ENCODE measurements at places on chromosomes 11 and 22. TPM values are rescaled to one million over a fixed set of nuclear protein-coding genes. Genes with fewer than 3 reads are reported as not detected.
A peak's percentile ranks its signal among the peaks of the same experiment; 100 is the strongest.

DNA sequence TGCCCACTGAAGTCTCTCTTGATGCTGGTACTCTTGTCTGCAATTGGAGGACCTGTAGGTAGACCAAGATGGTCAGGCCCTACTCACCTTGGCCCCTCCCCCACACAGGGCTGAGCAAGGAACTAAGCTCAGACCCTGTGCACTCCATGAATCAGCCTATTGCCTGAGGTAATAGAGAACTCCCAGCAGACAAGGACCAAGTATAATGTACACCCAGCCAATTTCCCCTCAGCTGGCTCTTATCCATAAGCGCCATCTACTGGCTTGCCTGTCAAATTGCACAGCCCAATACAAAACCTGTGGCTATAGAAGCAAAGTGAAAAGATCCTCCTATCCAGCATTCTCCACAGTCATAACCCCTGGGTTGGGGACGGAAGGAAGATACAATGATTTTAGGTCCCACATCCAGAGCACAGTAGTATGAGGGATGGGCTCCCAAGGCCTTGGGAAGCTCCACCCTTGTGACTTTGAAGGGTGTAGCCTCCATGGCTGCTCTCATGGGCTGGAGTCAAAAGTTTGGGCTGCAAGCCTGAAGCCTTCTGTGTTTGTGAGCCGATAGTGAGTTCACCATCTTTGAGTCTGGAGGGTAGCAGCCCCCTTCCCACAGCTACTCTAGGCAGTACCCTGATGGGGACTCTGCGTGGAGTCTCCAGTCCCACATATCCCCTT, 56.0 kb downstream of the GLYATL2 start:
- DNase-seq = peak; percentile 40

DNA sequence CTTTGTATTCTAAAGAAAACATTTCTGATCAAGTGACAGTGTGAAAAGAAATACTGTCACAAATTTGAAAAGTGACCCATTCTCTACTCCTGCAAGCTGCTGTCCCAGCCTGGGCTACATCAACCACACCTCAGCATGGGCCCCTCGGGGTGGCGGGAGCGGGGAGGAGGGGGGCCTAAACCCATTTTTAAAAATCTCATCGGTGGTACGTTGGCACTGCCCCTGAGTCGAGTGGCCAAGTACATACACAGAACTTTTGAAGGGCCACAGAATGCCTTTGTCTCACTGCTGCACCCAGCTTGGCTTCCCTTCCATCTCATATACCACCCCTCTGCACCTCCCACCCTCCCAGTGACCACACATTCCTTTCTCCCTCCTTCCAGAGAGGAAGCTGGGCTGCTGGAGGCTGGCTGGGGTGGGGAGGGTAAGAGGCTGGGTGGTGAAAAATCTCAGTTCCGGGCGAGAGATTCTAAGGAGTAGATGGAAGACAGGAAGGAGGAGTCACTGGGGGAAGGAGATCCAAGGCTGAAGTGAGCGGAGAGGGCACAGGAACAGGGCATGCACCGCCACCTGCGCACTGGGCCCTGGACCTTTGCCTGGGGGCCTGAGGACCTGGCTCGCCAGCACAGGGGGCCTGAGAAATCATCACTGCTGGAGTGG, 21.1 kb downstream of the FXYD6 start:
- DNase-seq = no peak

GRCh38 chr11:132670921-132671675, 861.2 kb downstream of the OPCML start:
- no peak for DNase-seq

DNA sequence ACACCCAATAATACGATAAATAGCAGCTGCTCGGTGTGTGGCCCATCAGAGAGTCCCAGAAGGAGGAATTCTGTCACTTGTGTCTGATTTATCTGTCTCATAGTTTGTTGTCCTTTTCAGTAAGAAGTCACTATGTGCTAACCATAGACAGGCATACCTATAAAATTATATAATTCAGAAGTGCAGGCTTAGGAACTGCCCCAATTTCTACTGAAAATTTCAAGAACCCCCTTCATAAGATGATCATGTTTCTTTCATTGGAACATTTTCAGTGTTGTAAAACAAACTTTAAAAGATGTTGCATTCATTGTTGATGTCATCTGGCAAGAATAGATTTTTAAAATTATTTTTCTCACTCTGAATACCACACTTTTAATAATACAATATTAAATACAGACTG, at the start of gene OR2D2:
TSS of gene OR2D2 (minus strand) at position 101 of the 400 bp plus-strand sequence. CDS start at position 101, 0 bp downstream.
- no peak for DNase-seq

DNA sequence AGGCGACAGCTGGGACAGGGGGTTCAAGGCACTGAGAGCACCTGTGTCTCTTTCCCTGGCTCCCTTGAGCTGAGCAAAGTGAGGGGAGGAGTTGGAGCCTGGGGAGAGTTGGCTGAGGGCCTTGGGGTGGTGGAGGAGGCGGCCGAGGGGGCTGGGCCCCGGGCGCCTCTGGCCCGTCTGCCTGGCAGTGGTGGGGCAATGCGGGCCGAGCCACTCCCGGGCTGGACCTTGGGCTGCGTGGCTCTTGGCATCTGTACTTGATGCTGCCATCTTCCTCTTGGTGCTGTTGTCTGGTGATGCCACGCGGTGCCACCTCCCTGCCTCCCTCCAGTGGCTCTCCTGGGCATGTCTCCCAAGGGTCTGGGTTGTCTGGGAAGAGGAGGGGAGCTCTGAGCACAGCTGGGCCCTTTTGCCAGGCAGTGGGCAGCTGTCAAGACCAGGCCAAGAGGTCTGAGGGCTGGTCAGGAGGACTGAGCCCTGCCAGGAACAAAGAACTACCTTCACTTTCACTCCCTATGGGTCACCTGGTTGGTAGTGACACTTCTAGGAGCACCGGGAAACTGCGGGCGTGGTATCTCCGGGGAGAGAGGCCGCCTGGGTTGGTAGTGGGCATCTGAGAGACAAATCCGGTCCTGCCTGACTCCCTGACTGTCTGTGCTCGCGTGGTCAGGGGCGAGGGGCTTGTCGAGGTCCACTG, 1.3 kb downstream of the GRIK4 start:
- no peak for DNase-seq

DNA sequence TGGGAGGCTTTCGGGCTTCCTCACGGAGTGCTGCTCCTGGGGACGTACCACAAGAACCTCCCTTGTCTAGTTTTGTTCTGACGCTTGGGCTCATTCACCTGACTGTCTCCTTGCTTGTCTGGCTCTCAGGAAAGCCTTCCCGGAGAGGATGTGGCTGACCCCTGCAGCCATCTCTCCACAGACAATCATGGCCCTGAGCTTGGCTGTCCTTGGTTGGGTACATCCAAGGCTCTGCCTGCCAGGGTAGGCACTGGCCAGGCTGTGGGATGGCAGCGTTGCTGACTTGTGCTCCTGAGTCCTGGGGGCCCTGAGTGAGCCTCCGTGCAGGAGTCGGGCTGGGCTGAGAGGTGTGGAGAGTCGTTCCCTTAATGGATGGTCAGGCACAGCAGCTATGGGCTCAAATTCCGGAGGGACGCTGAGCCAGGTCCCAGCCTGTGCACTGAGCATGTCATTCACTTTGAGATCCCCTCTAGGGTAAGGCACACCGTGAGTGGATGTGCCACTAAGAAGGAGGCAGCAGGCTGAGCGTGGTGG, 32.8 kb downstream of the BCR start:
- no peak for DNase-seq

- DNase-seq = no peak
Measured at GRCh38 chr22:49431551-49431950, 396.1 kb downstream of the BRD1 start.

DNA sequence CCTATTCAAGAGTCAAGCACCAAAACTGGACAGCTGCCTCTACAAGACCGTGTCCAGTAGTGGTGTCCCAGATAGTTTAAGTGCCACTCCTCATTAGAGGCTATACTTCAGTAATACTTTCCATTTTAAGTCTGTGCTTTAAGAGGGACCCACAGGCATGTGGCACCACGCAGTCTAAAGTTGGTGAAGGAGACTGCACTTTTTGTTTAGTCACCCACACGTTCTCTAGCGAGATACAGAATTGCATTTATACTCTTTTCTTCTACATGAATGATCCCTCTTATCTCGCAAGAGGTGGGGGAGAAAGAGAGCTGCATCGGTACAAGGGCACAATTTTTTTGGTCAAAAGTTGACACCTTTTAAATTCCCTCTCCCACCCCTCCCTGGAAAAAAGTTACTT, 41.5 kb downstream of the DDX6 start:
- no peak for DNase-seq

- DNase-seq = no peak
Measured at GRCh38 chr11:99742501-99742900, 721.8 kb downstream of the CNTN5 start.

DNA sequence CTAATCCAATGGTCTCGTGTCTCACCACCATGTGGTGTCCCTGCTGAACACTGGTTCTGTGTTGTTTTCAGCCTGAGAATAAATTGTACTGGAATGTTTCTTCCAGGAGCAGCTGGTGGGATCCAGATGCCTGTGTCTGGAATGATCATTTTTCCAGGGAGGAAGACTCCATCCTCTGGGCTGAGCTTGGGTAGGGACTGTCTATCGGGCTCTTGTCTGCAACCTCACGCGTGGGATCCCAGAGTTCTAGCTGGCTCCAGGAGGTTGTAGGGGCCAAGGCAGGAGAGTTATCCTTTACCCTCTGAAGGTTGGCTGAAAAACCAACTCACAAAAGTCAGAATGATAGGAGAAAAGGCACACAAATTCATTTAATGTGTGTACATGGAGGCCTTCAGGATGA, 144.1 kb upstream of the B3GAT1 start:
- DNase-seq = no peak

GRCh38 chr11:96741068-96741467, 351.3 kb downstream of the JRKL start:
- no peak for DNase-seq

DNA sequence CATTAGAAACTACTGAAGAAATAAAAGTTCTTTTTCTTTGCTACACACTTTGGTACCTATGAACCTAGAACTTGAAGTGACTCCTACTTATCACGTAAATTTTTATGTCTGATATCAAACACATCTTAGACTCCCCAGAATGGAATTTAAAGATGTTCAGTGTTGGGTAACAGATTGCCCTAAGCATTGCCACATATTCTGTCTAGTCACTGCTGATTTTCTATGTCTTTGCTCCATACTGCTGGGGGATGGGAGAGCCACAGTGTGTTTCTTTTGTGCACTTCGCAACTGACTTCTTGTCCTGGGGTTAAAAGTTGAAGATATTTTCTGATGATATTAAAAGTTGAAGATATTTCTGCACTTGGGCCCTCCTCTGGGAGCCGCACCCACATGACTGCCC, 19.4 kb upstream of the MYO18B start:
- DNase-seq = no peak

GRCh38 chr11:91513734-91514133, 710.9 kb upstream of the FAT3 start:
- DNase-seq = no peak

DNA sequence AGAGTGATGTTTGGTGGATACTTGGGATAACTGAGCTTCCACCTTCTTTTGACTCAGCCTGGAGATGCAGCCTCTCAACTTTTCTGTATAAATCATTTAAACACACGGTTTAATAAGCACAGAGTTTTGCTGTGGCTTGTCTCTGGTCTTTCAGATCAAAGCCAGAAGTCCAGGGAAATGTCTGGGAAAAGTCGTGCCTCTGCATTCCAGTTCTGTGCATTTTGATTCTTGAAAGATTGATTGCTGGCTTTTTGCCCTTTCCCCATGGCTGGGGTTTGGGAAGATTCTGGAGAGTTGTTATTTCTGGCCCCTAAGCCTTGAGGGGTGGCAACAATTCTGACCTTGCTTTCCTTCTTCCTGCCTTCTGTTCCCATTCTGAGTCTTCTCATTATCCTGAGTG, 154.1 kb downstream of the COMMD9 start:
- DNase-seq = no peak

- DNase-seq = no peak
Measured at GRCh38 chr22:48431014-48431413, 1396.7 kb downstream of the BRD1 start.

- no peak for DNase-seq
Measured at GRCh38 chr11:66443602-66444001, 5.0 kb upstream of the MRPL11 start.

DNA sequence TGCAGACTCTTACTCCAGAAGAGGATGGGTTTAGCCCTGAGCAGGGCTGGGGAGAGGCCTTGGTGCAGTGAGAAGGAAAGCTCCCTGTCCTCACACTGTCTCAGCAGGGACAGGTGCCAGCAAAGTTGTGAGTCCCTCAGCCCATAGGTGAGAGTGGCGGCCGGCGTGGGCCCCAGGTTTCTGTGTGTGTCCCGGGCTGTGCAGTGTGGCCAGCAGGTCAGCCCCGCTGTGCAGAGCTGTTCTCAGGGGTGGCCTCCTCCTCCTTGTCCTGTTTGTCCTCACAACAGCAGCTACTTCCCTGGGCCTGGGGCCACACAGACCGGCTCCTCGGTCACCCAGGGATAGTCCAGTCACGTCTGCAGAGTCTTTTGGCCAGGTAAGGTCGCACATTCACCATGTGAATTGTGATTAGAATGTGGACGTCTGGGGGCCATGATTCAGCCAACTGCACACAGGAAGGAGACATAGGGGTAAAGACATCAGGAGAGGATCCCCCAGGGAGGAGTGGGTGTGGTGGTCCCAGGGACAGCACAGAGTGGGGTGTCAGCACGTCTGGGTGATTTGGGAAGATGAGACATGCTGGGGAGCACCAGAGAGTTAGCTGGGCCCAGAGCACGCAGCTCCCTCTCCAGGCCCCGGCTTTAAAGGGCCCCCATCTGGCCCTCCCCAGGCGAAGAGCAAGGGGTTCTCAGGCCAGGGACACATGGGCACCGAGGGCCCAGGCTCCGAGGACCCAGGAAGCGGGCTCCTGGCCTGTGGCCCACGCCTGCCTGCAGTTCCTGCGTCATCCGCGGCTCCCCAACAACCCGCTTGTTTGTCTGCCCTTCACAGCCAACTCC, 81.6 kb downstream of the MYEOV start:
- no peak for DNase-seq

DNA sequence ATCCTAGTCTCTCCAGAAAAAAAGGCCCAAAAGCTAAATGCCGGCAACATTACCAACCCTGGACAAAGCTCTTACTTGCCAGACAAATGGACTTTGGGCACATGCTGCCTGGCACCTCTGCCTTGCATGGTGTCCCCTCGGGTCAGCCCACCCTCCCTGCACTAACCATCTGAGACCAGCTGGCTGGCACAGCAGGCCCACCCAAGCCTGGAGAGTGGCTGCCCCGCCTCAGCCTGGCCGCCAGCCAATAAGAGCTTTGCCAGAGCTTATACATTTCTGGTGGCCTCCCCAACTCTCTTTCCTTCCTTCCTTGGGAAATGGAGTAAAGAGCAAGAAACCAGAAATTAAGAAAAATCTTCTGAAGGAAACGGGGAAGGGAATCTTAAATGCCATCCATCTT, 24.5 kb downstream of the MCHR1 start:
- no peak for DNase-seq

The SMIM35 gene
- polyA plus RNA-seq = 0.76 TPM

The TMPRSS13 gene
- polyA plus RNA-seq = 0.94 TPM

The SPI1 gene
- 0.28 TPM for polyA plus RNA-seq

The OR5L2 gene
- not detected for polyA plus RNA-seq

The CSRP3 gene
- not detected for polyA plus RNA-seq

The NPAT gene
- polyA plus RNA-seq = 34.0 TPM

The MS4A8 gene
- polyA plus RNA-seq = not detected

The PHOX2A gene
- polyA plus RNA-seq = not detected

The POGLUT3 gene
- polyA plus RNA-seq = 12.3 TPM

The MRGPRX3 gene
- not detected for polyA plus RNA-seq

Data from CD4-positive, alpha-beta memory T cell (primary cell).